CD4-positive, alpha-beta memory T cell (primary cell): ENCODE measurements at places on chromosomes 4 and X. TPM values are rescaled to one million over a fixed set of nuclear protein-coding genes. Genes with fewer than 3 reads are reported as not detected.
A peak's percentile ranks its signal among the peaks of the same experiment; 100 is the strongest.

DNA sequence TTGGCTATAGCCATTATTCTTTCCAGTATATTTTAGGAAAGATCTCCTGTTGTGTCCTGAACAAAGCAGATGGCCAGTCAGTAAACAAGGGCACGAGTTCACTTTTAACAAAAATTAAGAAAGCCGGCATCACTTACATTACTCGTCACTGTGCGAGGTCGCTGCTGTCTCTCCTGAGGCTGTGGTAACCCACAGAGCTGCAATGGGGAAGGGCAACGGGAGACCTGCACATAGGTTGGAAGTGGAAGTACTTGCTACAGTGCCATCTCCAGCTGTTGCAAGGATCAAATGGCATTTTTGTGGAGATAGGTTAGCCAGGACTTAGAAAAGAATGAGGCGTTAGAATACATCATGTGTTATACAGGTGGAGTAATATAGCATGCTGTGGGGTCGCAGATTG lies 132.2 kb downstream of the KLHL8 start:
- no peak for DNase-seq

- DNase-seq: peak; percentile 45
Measured at GRCh38 chrX:153818571-153819383, 11.6 kb downstream of the PDZD4 start.

GRCh38 chr4:140343303-140343702 lies 30.1 kb upstream of the SCOC start:
- no peak for DNase-seq

GPM6B gene
- polyA plus RNA-seq: 0.39 TPM

DNA sequence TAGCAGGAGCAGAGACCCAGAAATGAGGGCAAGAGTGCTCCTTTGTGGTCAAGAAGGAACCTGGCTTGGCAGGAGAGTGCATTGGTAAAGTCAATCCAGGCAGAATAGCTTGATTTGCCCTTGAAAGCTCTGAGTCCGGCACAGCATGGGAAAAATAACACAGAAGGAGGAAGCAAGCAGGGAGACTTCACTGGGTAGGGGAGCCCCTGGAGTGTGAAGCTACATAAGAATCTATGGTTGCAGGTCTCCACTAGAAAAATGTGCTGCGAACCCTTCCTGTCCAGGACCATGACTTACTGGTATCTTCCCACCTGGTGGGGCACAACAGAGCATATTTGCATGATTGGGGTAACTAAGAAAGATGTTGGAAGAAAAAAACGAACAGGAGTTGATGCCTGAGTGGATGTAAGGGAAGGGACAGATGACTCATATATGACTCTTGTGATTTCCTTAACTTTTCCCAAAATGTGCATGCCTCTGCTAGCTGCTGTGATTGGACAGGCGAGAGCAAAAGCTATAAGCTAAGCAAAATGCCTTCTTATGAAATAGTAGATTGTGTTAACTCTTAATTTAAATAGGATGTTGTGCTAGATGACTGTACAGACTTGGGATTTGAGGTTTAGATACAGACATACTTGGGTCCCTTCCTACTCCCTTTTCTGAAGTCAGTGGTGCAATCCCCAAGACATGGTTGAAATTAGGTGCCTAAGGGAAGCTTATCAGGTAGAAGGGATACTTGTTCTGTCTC lies 3.3 kb downstream of the IL13RA1 start:
- no peak for DNase-seq

RASSF6 gene
- 1.2 TPM for polyA plus RNA-seq

DNA sequence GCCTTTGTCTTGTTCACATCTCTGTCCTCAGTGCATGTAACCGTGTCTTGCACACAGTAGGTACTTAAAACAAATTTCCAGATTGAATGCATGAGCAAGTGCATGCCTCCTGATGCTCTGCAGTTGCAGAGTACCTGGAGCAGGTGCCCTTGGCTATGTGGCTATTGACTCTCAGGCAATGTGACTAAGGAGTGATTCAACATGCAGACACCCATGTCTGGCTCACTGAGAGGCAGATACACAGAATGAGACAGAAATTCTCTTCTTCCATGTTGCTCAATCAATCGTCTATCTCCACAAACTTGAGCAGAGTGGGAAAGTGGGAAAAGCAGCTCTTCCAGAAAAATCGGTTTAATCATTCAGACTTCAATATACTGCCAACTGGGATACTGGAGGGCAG lies 111.0 kb downstream of the CHRDL1 start:
- no peak for DNase-seq

GRCh38 chr4:157996061-157997028 lies 176.5 kb downstream of the GASK1B start:
- no peak for DNase-seq

PRMT9 gene
- polyA plus RNA-seq: 6.7 TPM

GPR173 gene
- not detected for polyA plus RNA-seq

PABPC1L2B gene
- not detected for polyA plus RNA-seq

DNA sequence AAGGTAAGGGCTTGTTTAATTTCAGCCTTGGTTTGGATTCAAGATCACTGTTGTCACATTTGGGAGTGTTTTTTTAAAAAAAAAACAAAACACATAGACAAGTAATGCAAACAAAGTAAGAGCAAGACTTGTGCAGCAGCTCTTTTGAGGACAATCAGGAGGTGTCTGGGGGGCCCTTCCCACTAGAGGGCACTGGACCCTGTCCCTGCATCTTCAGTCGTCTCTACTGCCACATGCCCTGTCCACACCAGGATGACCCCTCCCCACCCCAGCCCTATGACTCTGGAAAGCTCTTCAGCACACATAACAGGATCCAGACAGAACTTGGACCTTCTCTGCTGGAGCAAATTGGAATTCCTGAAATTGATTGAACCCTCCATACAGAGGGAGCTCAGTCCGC lies 71.0 kb downstream of the USP46 start:
- no peak for DNase-seq

TMPRSS11E gene
- polyA plus RNA-seq: 0.27 TPM

DNA sequence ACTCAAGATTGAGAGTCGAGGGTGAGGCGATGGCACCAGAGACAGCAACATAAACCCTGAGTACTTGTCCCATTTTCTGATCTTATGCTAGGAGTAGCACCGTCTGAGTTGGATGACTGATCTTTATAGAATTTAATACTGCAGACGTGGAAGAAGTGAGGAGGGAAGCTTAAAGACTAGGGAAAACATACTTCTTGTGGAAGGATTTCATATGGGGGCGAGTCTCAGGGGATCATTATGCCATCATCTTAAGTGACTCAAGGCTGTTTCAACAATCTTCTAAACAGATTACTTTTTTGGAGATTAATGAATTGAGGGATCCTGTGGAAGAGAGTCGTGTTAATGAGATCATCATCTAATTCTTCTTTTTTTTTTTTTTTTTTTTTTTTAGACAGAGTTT lies 17.2 kb upstream of the FAT1 start:
- DNase-seq: no peak

EGF gene
- polyA plus RNA-seq: not detected
